EL (cell line): ENCODE measurements at places on chromosomes 6 and 20.
A peak's percentile ranks its signal among the peaks of the same experiment; 100 is the strongest.

GRCh38 chr6:100260584-100260983, 204.1 kb downstream of the SIM1 start:
- DNase-seq: peak; percentile 57

DNA sequence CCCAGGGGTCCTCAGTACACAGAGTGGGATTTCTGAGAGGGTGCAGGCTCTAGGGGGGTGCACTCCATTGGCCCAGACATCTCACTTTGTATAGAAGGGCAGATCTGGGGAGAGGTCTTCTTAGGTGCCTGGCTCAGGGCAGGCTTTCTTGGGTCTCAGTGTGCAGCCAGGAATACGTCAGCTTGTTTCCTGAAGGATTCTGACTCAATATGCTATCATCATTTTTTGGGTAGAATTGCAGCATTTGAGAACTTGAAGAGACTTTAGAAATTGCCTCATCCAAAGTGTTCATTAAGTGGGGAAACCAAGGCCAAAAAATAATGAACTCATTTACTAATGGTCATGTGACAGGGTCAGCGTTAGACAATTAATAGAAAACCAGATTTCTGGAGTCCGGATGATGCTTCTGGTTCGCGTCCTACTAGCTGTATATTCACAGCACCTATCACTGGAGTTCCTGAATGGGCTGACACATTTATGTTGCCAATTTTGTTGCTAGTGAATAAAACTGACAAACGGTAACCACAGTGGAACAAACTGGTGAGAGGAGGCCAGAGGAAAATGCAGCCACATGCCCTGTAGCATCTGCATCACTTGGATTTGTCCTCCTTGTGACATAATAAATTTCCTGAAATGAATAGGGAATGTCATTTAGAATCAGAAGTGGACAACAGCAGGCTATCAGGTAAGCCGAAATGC, 238.9 kb downstream of the TBC1D7 start:
- peak; percentile 24 for DNase-seq

GRCh38 chr6:25553502-25553901, 98.5 kb upstream of the SCGN start:
- DNase-seq: no peak

DNA sequence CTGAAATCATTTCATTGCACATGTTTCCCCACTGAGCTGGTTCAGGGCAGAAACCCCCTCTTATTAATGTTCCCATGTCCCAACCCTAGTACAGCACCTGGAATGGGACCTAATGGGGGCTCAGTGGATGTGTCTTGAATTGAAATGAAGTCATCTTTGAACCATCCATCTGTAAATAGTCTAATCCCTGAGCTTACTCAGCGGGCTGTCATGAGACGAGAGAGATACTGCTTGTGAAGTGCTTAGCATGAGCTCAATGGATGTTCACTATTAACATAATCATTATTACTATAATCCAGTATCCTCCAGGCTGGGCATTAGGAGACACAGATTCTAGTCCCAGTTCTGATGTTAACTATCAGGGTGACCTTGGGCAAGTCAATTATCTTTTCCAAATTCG, 106.6 kb upstream of the LRFN2 start:
- no peak for DNase-seq

DNA sequence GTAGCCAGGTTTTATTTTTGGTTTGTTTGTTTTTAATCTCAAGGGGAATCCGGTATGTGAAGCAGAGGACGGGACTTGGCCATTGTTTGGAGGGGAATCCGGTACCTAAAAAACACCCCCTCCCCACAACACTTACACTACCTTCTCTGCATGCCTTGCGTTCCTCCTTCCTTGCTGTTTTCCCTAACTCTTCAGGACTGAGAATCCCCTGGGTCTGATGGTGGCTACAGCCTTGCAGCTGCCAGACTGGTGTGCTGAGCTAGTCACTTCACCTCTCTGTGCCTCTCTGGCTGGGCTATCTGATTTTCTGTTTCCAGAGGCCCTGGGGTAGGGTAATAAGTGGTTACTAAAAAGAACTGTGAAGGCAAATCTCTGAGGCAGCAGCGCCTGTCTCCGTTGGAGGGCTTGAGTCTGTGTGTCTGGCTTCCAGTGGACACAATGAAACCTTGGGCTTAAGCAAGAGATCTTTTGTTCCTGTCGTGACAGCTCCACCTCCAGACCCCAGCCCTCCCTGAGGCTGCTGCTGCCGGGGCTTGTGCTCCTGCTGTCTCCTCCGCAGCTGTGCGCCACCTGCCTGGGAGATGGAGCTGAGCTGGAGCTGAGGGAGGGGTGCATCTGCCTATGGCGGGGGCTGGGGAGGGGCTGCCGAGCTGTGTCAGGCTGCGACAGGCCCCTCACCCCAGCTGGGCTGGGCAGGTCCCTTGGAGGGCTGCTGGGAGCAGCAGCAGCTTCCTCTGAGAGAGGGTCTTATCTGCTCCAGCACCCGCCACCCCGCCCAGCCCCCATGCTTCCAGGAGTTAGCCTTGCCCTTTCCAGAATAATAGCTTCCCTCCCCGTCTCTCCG, 65.8 kb upstream of the CCDC167 start:
- DNase-seq: no peak
